C1 segment of cervical spinal cord (tissue), 14 donors: ENCODE measurements at places on chromosomes 4 and X.

GRCh38 chrX:9786798-9787635 lies 788 bp downstream of the SHROOM2 start:
- DNase-seq = no peak

- DNase-seq = no peak
Measured at GRCh38 chr4:77235289-77235854, 78.4 kb downstream of the CCNG2 start.

GRCh38 chr4:183291070-183291469 lies 29.0 kb downstream of the CLDN22 start:
- no peak for DNase-seq

DNA sequence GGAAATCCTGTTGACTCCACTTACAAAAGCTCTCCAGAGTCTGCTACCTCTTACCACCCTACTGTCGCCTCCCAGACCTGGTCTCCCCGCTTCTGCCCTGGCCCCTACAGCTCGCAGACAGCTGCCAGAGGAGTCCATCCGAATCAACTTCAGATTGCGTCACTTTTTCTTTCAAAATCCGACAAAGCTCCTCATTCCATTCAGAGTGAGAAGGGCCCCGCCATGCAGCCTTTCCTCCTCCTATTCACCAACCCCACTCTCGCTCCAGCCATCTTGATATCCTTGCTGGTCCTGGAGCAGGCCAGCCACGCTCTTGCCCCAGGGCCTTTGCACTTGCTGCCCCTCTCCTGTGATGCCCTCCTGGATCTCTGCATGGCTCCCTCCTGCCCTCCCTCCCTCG lies 5.2 kb upstream of the OPN1LW start:
- DNase-seq = no peak

DNA sequence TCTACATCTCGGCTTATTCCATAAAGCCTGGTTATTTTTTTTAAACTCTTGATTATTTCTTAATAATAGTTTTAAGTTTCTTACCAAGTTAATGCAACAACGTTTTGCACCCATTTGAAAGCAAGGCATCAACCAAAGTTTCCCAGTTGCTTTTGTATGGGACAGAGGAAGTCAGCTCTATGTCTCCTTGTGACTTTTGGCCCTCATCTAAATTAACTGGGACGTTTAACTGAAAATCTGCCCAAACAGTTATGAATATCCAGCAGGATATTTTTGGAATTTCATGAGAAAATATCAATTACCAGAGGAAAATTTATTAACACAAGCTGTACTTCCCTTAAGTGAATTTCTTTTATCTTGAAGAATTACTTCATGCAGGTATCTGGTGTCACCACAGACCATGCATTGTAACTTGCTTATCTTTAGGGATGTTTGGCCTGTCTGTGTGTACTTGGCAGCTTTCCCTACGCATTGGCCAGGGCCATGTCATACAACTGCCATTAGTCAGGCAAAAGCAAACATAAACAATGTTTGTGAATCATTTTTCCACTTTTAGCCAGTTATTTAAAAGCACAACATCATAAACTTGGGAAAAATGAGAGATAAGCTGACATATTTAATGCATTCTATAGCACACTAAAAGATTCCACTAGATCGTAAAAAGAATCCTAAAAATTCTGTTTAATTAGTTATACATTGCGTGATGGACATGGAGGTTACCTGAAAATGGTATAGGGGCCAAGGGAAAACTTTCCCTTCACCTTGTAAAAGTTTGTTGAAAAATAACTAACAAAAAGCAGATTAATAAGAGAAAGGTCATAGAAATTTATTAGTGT lies 101.4 kb upstream of the PDE5A start:
- DNase-seq = no peak

DNA sequence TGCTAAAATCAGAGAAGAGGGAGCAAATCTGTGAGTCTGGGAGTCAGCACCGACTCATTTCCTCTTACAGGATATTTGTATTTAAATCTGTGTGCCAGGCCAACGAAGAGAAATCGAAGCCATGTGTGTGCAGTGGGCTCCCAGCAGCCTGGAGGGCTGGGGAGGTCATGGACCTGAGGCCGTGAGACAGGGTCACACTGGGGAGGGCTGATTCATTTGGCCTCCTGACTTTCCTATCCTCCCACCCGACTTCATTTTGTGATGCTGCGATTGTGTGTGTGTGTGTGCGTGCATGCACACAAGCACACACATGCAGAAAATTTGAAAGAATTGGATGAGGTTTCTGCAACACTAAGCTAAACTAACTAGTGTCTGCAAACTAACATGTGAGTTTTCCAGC lies 48.7 kb upstream of the STX18 start:
- no peak for DNase-seq

- DNase-seq = no peak
Measured at GRCh38 chr4:81573840-81574239, 102.1 kb upstream of the RASGEF1B start.

DNA sequence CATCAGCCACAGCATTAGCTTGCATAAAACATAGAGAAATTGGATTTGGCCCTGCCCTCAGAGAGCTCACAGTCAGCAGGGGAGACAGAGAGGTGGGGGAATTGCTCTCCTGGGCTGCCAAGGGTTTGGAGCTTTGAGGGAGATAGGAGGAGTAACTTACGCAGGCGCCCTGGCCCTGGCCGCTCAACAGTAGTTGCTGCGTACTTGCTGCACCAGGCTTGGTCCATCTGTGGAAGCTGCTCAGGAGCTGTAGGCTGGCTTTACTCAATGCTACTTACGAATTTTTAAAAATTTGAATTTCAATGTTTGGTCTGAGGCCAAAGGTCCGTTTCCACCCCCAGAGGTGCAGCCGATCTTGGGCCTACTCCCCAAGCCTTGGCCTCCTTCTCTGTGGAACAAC lies 83.3 kb downstream of the CPZ start:
- no peak for DNase-seq

DNA sequence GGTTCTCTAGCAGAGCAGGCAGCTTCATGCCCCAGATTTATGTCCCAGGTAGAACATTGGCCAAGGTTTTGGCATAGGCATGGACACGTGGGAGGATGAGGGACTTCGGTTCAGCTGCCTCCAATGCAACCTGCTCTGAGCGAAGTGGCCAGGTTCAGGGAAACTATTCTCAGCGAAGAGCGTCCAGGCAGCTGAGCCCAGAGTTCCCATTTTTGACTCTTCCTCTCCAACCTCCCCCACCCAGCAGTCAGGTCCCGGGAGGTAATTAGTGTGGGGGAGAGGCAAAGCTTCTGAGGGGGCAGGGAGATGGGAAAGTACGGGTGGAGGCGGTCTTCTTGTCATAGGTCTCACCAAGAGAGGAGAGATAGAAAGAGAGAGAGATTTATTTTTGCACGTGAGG lies 1.0 kb downstream of the GABRA4 start:
- DNase-seq = no peak

- DNase-seq = no peak
Measured at GRCh38 chrX:17459008-17459611, 84.1 kb downstream of the NHS start.

DNA sequence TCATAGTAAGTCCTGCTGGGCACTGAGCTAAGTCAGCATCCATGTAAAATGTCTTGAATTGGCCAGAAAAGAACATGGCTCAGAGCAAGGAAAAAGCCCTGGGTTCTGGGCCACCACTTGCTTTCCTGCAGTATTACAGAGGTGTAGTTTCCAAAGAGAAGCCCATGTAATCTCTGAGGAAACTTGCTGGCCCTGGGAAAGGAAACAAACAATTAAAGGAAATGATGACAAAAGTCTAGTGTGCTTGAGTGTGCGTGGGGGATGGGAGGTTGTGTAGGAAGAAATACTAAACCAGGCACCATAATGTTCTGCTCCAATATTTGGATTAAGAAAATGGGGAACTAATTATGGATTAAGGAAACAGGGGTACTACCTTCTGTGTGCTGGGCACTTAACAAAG lies 39.5 kb upstream of the SMIM10L2A start:
- DNase-seq = no peak

DNA sequence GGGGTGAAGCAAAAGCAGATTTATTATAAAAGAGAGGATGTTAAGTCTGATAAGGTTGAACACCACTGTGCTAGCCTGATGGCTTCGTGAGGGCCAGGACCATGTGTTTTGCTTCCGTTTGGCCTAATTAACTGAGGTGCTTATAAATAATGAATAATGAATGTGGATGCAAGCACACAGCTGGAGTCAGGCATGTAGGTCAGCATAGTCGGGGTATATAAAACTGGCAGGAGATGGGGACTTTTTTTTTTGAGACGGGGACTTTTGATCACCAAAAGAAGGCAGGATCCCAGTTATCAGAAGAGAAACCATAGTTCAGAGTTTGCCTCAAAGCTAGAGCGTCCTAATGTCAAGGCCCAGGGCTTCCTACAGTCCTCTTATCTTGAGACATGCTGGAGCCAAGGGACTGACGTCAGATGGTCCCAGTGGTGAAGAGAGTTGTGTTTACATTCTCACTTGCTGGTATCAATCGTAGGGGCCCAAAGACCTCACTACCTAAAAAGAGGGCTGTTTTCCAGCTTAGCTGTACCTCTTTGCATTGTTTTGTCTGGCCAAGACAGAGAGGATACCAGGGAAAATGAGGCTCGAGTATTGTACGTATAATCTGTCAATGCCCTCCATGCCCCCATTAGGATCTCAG lies 50.4 kb downstream of the RTL9 start:
- no peak for DNase-seq

GRCh38 chr4:1463927-1464540 lies 57.8 kb upstream of the NKX1-1 start:
- DNase-seq = no peak

- DNase-seq = no peak
Measured at GRCh38 chr4:20443015-20443805, 191.5 kb downstream of the SLIT2 start.

- DNase-seq = no peak
Measured at GRCh38 chr4:2412534-2412884, 5.9 kb downstream of the ZFYVE28 start.

- no peak for DNase-seq
Measured at GRCh38 chr4:26372525-26373172, 51.8 kb downstream of the RBPJ start.

- no peak for DNase-seq
Measured at GRCh38 chr4:112857461-112857860, 192.0 kb upstream of the ANK2 start.

- DNase-seq = no peak
Measured at GRCh38 chrX:14801136-14801535, 71.7 kb downstream of the FANCB start.

DNA sequence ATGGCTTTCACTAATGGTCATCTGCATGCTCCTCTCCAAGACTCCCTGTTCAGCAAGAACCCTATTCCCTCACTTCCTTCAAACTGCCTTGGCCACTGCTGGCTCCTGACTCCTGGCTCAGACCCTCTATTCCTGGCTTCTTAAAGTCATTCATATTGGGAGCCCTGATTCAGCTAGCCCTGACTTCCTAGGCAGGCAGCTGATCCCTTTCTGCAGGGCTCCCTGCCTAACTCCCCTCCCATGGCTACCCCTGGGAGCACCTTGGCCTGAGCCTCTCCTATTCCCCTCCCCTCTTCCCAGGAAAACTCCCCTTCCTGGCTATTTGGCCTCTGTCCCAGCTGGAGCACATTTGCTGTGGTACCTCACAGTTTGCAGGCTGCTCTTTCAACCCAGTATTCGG lies 154.9 kb upstream of the PJA1 start:
- no peak for DNase-seq

DNA sequence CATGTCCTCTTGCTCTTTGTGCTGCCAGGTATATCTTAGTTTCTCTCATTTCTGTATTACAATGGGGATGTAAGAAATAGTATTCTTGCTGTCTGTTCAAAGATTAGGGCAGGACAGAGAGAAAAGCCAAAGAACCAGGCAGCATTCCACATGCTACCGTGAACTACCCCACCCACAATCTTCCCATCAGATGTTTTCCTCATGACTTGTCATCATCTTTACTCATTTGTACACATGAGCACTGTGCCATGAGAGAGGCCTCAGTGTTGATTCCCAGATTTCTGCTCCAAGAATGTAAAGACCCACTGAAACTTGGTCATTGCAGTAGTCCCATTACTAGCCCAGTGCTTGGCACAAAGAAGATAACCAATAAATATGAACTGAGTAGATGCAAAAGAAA lies 354.6 kb upstream of the RASGEF1B start:
- DNase-seq = no peak

- no peak for DNase-seq
Measured at GRCh38 chr4:120263618-120264017, 197.0 kb upstream of the MAD2L1 start.

GRCh38 chr4:137635601-137636000 lies 103.3 kb upstream of the PCDH18 start:
- DNase-seq = no peak

DNA sequence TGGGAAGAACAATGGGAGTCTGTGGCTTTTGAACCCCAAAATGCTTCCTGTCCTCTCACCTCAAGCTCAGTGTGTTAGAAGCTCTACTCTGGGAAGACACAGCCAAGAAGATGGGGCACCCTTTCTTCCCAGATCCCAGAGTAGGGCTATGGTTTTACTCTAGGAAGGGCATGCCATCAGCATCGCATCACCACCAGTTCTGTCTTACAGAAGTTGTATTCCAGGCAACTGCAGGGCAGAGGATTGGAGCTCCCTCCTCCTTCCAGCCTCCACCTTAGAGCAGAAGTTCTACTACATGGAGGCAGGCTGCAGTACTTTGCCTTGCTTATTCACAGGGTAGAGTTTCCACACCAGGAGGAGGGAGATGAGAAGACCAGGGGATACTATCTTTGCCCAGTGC lies 18.1 kb upstream of the ZFX start:
- DNase-seq = no peak

GRCh38 chrX:138908577-138908976 lies 197.1 kb upstream of the FGF13 start:
- DNase-seq = no peak

- DNase-seq = no peak
Measured at GRCh38 chrX:54452920-54453319, 12.7 kb downstream of the TSR2 start.

DNA sequence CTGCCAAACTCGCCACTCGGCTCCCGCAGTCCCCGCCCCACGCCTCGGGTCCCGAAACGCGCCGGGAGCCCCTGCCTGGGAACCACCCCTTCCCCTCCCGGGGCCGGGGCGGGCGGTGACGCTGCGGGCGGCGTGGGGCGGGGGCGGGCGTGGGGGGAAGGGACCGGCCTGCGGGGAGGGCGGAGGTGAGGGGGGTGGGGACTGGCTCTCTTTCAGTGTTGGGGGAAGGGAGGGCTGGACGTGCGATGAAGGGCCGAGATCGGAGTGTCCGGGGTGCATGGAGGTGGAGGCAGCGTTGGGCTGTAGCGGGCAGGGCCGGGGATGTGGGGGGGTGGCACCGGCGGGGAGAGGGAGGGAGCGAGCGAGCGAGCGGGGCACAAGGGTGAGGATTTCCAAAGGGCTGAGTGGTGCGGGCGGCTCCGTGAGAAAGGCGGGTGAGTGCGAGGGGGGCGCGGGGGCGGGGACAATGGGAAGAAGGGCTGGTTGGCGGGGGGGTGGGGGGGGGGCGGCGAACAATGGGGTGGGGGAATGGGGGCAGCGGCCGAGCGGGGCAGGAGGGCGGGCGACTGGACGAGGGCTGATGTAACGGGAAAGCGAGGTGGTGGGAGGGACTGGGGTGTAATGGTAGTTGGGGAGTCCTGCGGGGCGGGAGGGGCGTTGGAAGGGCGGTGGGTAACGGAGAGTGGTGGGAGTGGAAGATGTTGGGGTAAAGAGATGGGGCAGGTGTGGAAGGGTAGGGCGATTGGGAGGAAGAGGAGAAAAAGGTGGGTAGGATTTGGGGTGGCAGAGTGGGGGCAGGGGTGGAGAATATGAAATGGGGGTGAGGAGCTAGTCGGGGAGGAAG lies 578 bp downstream of the DCUN1D4 start:
- DNase-seq = no peak
